ENCODE measurements at places on chromosomes 3 and 15.

DNA sequence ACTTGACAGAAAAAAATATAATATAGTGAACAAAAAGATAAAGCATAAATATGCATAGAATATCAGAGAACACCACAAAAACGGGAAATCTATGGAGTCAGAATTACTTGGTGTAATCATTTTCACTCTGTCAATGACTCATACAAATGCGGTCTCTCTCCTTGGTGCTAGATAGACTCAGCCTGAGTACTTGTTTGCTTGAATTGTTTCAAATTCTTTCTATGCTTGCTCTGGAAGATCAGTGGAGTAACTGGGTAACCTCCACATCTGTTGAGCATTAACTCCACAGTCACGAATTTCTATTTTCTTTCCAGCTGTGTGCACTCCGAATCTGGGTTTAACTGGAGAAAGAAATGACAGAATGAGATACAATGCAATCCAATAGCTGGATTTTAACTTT is 760.4 kb downstream of the ZPLD1 start:
- DNase-seq, result no peak

DNA sequence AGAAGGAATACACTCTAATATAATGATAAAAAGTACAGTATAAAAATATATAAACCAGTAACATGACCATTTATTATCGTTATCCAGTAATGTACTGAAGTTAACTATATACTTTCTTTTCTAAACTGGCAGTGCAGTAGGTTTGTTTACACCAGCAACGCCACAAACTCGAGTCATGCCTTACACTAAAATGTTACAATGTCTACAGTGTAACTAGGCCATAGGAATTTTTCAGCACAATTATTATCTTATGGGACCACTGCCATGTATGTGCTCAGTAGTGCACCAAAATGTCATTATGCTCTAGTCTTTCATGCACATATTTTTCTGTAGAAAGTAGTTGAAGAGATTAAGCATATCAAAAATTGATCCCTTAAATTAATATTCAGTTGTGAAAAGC is 609.8 kb upstream of the BCHE start:
- no peak for DNase-seq

- no peak for DNase-seq
These were observed 5.6 kb upstream of the ZBTB47 start for GRCh38 chr3:42647821-42648459.

GRCh38 chr3:98812851-98813374 is 49.8 kb downstream of the ST3GAL6 start:
- DNase-seq, result no peak

DNA sequence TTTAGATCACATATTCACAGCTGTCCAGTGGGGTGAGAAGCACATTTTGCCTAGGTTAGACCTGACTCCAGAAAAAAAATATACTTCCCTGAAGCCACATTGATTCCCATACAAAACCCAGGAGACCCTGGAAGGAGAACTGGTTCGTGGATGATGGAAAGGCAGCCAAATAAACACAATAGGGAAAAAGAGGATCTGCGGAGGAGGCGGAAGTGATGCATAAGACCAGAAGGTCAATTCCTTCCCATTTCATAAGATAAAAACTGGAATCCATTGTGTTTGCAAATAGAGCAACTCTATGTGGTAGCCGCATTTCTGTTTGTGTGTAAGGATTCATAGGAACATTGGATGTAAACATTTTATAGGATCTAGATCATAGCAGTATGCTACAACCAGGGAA is 781.9 kb upstream of the GRM7 start:
- DNase-seq, result no peak

DNA sequence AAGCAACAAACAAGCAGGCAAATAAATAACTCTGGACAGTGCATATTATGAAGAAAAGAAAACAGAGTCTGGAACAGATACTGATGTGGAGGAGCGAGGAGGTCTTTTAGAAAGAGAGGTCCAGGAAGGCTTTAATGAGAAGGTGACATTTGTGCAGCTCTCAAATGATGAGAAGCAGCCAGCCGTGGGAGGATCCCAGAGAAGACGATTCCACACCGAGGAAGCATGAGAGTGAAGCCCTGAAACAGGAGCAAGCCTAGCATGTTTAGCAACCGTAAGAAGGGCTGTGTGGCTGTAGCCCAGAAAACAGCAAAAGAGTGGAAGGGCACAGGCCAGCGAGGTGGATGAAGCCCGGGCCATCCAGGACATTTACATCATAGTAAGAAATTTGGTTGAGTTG is 93.1 kb downstream of the RAD18 start:
- no peak for DNase-seq

- DNase-seq, result no peak
These were observed 23.5 kb downstream of the TSEN2 start for GRCh38 chr3:12507591-12508281.

DNA sequence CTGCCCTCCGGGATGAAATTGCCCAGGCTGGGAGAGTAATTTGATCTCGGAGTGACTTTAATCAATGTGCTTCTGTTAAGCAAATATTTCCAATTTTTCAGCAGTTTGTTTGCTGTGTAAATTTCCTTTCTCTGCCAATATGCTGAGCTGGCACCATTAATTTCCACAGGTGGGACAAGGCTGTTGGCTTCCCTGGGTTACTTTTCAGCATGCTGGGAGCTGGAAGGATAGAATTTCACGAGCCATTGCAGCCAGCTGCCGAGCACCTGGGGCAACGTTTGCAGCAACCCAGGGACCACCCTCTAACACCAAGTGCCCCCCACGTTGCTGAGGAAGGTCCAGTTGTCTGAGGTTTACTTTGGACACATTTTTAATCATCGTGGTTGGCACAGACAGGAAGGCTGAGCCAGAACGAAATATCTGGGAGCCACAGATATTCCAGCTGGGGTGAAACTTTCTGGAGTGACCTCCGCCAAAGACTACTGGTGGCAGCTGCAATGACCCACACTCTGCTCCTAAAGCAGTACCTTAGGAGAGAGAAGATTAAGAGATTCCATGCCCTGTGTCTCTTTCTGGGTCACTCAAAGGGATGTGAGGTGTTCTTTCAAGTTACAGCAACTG is 293.3 kb upstream of the RGMA start:
- DNase-seq, result no peak

DNA sequence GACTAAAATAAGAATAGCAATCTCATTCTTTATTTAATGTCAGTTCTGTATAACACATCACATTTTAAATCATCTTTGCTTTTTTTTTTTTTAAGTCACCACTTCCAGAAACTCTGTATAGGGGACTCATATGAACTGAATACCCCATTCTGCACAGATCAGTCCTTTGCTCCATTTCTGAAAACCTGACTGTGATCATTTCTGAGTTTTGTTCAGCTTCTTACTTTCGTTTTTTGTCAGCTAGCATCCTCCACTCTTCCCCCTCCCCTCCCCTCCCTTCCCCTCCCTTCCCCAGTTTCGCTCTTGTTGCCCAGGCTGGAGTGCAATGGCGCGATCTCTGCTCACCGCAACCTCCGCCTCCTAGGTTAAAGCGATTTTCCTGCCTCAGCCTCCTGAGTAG is 49.8 kb upstream of the SGO1 start:
- DNase-seq, result no peak
